ENCODE measurements at places on chromosomes 5 and 9.

DNA sequence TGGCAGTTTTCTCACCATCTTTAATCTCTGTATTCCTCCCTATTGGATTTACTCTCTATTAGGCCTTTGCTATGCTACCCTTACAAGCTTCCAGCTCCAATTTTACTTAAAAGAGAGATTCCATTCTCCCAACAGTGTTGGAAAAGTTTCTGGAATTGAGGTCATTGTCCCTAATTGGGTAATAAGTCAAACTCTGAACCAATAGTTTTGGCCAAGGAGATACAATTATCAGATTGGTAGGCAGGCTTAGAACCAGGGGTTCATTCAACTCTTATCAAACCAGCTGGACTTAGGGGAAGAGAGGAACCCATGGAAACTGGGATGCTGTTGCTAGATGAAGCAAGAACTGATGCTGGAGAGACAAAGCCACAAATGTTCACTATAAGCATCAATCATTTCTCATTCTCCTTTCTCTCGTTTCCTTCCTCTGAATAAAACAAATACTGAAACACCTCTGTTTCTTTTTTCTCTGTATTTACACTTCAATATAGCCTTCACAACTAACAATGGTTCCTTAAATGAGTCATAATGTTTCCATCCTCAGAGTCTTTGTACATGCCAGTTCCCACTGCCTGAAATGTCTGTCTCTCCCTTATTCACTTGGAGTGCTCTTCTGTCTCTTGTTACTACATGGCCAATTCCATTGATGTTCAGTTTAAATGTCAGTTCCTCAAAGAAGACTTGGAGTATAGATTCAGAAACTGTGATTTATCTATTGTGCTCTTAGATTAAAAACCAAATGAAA, 587.3 kb downstream of the GABRG2 start:
- DNase-seq, result no peak

GRCh38 chr5:40490464-40491111, 189.1 kb upstream of the PTGER4 start:
- no peak for DNase-seq

GRCh38 chr5:13188371-13188770, 756.1 kb downstream of the DNAH5 start:
- no peak for DNase-seq

- no peak for DNase-seq
These were observed 51.9 kb downstream of the SLC25A46 start for GRCh38 chr5:110790673-110791072.

GRCh38 chr5:77946381-77947040, 170.4 kb upstream of the TBCA start:
- no peak for DNase-seq

All from activated naive CD8-positive, alpha-beta T cell treated with anti-CD3 and anti-CD28 coated beads, Interleukin-2, amount 10 ng/mL, durations not matched to agents 7 days and 5 days (primary cell).